Renal cortex interstitium (tissue), 15 donors: ENCODE measurements at places on chromosomes 1 and 21. TPM values are rescaled to one million over a fixed set of nuclear protein-coding genes. Genes with fewer than 3 reads are reported as not detected.

The TRAPPC10 gene
- 45.4 TPM for polyA plus RNA-seq

DNA sequence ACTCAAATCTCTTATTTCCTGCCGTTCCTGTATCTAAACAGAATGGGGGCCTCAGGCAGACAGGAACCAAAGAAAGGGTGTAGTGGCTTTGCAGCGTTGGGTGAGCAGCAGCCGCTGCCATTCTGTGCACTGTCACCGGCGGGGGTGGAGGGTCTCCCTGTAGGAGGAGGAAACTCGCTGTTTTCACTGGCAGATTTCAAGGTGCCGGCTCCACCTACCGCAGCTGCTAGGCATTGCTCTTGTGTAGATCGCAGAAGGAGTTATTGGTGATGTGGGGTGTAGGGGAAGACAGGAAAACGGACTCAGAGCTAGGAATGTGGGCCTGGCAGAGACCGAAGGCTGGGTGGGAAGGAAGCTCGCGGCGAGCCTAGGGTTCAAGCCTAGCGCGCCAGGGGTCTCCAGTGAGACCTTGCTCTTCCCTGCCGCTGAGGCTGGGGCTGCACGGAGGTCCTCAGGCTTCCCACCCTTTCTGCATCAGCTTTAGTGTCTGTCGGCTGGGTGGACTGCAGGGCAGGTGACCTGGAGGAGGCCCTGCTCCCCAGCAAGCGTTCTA, 20.8 kb downstream of the ATP5PO start:
- peak; percentile 67 for DNase-seq

DNA sequence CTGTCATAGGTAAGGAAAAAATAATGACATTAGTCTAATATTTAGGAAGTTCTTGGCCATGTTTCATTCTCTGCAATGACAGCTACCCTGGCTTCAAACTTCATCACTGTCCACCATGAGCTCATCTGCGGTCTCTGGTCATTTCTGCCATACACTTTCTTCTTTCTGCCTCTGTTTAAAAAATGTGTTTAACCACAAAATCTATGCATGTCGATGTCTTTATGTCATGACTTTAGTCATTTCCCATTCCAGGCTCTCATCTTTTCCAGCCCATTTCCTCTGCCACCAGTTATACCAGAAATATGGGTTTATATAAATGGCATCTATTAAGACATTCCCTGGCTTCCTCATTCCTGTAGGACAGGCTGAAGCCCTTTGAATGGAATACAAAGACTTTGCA, 68.5 kb upstream of the DUSP10 start:
- no peak for DNase-seq

GRCh38 chr1:245855846-245856730, 651.0 kb downstream of the SMYD3 start:
- DNase-seq, result no peak

The KCNC4 gene
- polyA plus RNA-seq, result 4.7 TPM

DNA sequence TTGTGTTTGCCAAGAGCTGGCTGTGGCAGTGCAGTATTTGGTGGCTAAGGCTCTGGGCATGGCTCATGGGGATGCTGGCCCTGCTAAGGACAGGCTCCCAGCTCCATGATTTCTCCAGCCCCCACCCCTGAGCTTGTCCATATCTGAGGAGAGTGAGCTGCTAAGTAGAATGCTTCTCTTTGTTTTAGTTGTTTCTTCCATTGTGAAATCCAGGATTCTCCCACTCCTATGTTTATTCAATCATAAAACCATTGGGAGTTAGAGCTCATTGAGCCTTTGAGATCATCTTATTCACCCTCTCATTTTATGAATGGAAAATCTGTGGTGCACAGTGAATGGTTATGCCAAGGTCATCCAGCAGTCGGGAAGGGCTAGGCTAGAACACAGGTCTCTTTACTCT, 188.8 kb downstream of the TNR start:
- no peak for DNase-seq

The BARHL2 gene
- not detected for polyA plus RNA-seq

DNA sequence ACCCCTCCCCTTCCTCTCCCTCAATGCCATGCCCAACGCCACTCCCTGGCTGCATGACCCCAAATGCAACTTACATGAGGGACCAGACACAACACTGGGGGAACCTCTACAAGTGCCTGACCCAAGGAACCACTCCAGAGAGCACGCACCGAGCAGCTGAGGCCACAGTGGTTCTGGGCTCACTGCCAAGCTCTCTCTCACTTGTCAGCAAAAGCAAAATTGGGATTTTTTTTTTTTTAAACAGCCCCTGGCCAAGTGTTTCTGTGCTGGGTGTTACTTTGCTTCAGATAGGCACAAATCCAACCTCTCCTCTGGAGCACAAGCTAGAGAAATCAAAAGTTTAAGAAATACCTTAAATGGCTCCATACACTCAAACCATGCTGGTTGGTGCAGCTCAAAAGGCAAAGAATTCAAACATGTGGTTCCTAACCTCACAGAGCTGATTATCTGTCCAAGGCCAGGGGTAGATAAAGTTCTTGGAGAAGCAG, 363.0 kb downstream of the SETD4 start:
- peak; percentile 17 for DNase-seq

GRCh38 chr1:22206551-22207125, 63.7 kb upstream of the WNT4 start:
- no peak for DNase-seq

DNA sequence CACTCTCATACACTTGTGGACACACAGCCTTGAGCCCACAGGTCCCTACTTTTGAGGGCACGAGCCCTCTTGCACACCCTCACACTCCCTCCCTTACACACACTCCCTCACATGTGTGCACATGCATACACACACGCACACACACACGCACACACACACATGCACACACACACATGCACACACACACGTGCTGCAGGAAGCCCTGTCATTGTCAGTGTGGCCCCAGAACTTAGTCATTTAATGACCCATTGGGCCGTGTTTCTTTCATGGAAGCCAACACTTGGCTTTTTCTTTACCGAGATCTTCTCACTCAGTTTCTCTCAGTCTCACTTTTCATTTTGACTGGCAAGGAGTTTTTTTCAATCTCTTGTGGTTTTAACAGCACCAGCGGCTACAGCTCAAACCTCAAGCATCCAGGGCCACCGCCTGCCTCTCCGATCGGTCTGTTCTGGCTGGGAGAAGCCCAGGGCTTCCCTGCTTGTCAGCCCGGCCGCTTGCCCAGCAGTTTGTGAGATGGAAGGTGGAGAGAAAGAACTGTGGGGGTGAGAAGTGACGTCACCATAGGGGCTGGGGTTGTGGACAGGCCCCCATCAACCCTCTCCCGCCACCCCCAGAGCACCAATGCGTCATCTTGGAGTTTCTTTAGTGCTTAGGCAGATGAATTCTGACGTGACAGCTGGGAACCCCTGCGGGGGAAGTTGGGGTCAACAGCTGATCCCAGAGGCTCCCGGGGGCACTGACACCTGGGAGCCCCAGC, 15.8 kb upstream of the TNFRSF8 start:
- DNase-seq, result no peak

- no peak for DNase-seq
Observed at GRCh38 chr1:85628791-85629531, 48.4 kb downstream of the CCN1 start.
